Stimulated activated CD4-positive, alpha-beta T cell treated with anti-CD3 and anti-CD28 coated beads, Interleukin-15, amount 100 ng/mL, for 24 hours (primary cell): ENCODE measurements at places on chromosomes 1 and 21.

DNA sequence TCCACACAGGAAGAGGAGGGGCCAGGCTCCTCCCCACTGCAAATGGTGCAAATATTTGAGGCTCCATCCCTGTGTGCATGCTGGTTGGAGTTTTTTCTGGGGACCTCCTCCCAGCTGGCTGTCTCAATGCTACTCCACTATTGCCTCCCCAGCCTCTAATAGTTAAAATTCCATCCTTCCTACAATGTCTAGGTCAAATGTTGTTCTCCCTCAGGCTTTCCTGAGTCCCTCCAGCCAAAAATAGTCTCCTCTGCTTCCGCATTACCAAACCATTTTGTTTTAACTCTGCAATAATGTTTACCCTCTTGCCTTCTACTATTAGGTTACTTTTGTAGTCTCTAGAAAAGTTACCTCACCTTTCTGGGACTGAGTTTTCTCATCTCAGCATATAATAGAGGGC lies 29.6 kb upstream of the FMO1 start:
- no peak for DNase-seq

- no peak for DNase-seq
Observed at GRCh38 chr1:153578936-153579335, 13.3 kb upstream of the S100A2 start.

GRCh38 chr1:39826583-39826982 lies 37.9 kb upstream of the BMP8B start:
- no peak for DNase-seq

DNA sequence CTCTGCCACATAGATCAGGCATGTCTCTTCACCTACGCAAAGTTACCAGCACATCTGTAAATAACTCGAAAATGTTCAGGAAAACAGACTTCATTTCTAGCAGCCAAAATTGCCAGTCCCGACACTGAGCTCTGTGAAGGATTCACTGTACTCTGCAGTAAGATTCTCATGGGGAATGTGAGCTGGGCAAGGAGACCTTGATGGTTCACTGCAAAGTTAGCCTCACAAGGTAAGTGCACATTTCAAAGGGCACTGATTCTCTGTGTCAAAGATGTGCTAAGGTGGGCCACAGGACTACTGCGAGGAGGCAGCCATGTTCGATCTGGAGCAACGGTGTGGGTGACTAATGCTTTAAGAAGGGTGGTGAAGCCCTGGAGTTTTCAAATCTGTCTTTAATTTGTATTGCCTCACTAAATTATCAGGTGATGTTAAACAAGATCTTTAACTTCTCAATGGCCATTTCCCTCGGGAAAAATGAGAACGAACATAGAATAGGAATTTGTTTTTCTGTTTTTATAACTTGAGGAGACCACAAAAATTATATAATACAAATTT lies 25.2 kb downstream of the STPG1 start:
- DNase-seq: no peak

- no peak for DNase-seq
Observed at GRCh38 chr21:33063907-33064622, 5.9 kb upstream of the OLIG1 start.

- no peak for DNase-seq
Observed at GRCh38 chr1:180939711-180940103, 27.0 kb downstream of the KIAA1614 start.

- peak; percentile 38 for DNase-seq
Observed at GRCh38 chr1:10170239-10170574, 40.2 kb upstream of the KIF1B start.

DNA sequence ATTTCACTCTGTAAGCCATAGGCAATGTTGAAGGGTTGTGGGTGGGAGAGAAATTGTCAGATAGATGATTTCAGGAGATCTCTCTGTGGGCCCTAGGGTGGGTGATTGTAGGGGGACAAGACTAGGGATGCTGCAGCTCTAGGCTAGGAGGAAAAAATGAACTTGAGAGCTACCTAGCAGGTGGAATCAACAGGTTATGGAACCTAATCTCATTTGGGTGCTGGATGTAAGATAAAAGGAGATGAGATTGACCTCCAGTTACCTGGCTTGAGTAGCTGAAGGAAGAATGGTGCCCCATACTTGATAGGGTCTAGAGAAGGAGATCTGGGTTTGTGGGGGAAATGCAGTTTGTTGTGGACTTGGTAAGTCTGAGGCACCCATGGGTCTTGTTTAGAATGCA lies 396.5 kb downstream of the RRAGC start:
- no peak for DNase-seq

- no peak for DNase-seq
Observed at GRCh38 chr1:185200889-185201288, 43.9 kb downstream of the SWT1 start.

DNA sequence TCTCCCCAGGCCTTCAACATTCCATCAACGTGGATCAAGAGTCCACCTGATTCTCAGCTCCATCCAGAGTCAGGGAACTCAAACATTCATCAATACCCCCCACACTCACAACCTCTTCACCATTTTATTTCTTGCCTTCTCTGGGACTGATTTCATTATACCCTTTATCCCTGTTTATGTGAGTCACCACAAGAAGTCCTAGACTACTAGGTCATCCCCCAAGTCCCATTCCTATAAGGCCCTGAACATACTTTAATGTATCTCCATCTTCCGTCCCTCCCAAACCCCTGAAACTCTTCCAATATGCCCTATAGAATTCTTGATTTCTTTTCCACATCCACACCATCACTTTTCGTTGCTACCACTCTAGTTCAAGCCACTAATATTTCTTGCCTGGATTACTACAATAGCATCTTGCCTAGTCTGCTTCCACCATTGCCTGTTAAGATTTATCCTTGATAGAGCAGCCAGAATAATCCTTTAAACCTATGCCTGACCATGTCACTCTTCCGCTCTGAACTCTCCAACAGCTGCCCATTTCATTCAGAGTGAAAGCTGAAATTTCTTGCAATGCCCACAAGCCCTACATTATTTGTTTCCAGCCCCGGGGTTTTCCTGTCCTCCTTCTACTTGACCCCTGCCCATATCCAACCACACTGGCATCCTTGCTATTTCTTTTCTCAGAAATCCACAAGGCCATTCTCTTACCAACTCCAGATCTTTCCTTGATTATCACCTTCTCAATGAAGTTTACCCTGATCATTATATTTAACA lies 9.4 kb upstream of the SAMD13 start:
- DNase-seq: no peak

- DNase-seq: no peak
Observed at GRCh38 chr1:48611841-48612240, 139.8 kb upstream of the SPATA6 start.

DNA sequence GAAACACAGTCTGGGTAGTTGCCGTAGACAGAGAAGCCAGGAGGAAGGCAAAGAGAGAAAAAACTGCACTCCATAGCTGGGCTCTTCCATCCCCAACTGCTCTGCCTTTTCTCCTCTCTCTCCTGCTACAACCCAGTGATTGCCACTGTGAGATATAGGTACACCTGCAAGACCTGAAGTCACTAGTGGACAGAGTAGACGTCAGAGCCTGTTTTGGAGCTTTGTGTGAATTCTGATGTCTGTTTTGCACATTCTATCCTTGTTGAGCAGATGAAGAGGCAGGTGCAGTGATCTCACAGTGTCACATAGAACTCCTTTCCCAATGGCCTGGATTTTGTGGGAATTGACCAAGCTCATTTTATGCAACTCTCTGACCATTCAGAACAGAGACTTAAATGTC lies 2.2 kb downstream of the HAO2 start:
- DNase-seq: no peak

DNA sequence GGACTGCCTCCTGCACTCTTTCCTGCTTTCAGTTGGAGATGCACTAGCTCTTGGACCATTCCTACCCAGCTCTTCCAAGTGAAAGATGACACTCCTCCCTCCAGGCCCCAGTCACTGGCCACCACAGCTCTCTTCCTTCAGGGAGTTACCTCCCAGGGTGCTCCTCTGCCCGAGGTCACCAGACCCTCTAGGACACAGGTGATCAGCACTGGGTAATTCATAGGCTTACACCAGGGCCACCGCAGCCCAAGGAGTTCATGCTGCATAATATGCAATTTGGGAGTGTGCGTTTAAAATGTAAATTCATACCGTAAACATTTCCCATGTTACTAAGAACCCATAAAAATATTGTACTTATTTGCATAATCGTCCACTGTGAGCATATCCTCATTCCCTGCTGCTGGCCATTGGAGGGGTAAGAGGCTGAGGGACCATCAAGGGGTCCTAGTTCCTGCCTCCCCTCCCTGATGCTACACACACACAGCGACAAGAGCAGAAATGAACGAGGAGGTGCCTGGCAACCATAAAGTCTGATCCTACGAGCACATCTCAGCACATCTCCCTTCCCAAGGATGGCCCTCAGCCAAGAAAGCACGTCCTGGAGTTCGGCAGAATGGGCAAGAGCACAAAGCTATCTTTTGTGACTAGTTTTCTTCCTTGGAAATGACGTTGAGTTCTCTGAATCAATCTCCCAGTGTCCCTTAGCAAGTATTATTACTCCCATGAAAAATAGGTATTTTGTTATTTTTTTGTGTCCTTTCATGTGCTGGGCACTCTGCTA lies 222.9 kb upstream of the RAB4A start:
- no peak for DNase-seq

- peak; percentile 75 for DNase-seq
Observed at GRCh38 chr1:19811206-19811851, 3.8 kb downstream of the RNF186 start.

DNA sequence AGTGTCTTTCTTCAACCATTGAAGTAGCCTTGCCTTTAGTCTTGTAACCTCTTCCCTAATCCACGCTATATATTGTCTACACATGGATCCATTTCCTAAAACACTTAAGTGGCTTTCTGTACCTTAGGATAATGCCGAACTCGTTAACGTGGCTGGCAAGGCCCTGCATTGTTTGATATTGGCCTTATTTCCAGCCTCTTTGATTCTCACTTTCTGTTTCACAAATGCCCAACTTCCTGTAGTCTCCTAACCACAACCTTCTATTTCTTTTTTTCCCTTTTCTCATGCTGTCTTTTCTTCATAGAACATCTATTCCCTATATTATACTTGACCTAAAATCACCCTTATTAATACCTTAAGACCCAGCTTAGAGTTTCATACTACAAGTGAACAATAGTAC lies 536.0 kb downstream of the LMO4 start:
- DNase-seq: no peak
